ENCODE measurements at places on chromosomes 7 and 10.

GRCh38 chr10:91036807-91037411 lies 116.0 kb upstream of the ANKRD1 start:
- no peak for DNase-seq

DNA sequence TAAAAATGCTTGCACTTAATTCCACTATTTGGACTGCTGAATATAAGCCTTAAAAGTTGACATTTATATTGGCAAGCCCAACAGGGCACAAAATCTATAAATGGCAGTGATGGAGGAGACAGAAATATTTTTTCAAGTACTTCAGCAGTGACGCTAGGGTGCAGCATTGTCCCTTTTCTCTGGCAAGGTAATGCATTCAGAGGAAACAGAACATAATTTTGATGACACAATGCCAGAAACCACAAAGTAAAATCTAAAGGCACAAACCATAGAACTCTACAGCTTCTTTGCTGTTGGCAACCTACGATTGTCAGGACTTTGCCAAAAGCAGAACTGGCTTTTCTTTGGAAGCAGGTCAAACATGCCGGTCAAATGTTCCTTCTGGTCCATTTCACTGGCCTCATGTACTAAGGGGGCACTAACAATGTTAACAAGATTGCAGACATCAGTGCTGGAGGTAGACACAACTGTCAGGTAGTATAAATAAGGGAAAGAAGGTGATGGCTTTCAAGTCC lies 30.9 kb upstream of the FAM133B start:
- peak; percentile 79 for DNase-seq

- no peak for DNase-seq
Observed at GRCh38 chr10:31730776-31731175, 197.9 kb downstream of the ARHGAP12 start.

GRCh38 chr10:6498771-6499170 lies 81.3 kb downstream of the PRKCQ start:
- DNase-seq = no peak

- peak; percentile 29 for DNase-seq
Observed at GRCh38 chr7:111560773-111561653, 1.3 kb downstream of the IMMP2L start.

- no peak for DNase-seq
Observed at GRCh38 chr10:114577133-114577532, 80.9 kb downstream of the ABLIM1 start.

DNA sequence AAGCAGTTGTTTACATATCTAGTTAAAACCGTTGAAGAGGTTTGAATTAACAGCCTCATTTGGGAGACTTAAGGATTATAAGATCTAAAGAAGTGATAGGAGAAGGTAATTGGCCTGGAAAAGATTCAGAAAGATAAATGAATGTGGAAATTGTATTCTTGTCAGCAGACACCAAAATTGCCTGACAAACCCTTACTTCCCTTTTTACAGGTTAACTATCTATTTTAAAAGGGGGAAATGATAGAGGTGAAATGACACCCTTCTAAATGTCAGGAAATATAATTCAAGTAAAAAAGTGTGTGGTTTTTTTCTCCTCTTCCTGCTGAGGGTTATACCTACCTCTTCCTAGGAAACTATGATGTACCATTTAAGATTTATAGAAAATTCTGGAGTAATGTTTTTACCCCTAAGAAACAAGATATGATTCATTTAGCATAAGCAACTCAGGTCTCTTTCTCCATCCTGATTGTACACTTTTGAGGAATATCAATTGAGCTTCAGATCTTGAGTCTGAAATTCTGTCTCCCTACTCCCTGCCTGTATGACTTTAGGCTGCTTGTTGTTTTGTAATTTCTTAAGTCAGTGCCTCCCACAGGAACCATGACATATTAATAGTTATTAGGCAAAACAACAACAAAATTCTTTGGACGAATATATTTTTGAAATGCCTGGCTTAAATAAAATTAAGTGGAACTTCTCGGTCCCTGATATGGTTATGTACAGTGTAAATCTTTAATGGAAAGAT lies 250.4 kb downstream of the RNLS start:
- DNase-seq = no peak

DNA sequence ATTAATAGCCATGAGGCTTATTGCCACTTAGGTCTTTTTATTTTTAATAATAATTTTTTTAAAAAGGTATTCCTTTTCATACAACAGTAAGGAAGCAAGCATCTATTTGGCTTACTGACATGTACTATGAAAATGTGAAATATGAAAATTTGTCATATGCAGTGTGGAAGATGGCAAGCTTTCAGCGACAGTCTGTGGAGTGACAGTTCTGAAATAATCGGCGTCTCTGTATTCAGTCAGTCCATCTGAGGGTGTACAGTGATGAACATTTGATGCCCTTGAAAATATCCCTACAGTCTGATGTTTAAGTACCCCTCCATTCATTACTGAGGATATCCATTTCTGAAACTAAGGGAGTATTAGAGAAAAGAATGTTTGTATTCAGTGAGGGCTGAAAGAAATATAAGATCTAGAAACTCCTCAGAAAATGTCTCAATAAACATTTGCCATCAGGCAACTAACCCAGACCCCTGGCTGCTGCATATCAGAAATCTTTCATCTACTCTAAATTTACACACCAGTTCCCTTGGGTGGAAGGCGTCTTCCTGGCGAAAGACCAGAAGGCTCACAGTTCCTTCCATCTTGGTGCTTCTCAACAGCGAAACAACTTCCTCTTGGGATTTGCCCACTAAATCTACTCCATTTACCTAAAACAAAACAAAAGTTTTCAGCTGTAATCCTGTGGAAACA lies 440.6 kb downstream of the PARD3 start:
- no peak for DNase-seq

- no peak for DNase-seq
Observed at GRCh38 chr10:78923647-78924318, 145.0 kb upstream of the ZMIZ1 start.

DNA sequence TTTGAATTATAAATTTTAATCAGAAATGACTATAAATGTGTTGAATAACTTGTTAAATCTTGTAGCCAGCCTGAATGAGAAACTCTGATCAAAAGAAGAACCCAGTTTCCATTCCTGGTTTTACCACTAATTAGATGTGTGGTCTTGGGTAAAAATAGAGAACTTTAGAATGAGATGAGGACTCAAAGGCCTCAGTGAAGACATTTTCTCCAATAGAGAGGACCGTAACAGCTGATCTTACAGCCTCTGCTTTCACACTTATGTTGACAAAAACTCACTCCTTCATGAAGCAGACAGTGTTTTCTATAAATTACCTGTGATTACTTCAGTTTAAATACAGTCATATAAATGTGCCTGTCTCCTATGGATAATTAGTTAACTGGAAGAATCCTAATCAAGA lies 200.1 kb upstream of the MEOX2 start:
- no peak for DNase-seq

DNA sequence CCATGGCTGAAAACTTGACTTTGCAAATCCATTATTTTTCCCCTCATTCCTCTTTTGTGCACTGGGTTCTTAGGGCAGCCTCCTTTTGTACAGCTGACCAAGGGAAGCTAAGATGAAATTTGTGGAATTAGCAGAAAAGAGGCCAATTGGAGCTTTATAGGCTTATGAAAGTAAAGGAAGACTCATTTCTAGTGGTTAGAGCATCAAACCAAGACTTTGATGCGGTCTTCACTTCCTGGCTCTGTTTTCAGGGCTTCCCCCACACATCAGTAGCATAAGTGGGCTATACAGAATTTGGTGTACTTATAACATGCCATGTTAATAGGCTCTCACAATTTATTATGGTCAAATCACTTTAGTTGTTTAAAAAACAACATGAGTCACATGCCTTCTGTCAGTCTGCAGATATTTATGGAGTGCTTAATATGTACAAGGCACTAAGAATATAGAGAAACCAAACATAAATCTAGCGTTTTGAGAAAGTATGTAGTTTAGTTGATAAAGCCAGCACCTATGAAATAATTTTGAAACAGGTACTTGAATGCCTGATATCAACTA lies 5.7 kb downstream of the AUTS2 start:
- no peak for DNase-seq

GRCh38 chr7:120951826-120952225 lies 1.2 kb downstream of the ING3 start:
- no peak for DNase-seq

DNA sequence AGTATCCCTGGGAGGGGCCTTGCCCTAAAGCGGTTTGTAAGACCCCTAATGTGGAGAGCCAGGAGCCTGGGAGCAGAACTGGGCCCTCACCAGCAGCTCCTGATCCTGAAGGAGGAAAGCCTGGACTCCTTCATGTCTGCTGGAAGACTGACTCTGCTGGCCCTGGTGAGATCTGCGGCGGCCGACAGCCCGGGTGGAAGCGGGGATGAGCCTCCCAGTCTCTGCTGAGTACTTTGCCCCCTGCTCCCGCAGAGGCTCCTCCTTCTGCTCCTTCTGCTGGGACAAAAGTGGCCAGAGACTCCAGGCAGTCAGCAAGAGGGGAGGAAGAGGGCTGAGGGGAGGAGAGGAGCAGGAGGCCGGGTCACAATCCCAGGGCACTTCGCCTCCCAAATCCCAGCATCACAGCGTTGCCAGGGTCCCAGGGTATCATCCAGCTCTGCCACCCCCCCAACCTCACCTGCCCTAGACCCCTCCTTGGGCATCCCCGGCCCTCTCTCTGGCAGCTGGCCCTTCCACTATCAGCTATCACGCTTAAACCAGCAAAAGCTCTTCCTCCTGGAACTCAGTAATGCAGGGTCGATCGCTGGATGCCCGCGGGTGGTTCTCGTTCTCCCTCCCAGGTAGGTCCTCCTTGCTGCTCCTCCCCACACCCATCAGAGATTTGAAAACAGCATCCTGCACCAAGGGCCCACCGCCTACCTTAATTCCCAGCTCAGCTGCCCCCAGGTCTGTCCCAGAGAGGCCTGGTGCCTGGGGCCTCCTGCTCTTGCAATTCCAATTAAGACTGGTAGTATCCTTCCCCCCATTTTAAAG lies 7.9 kb downstream of the TBATA start:
- no peak for DNase-seq

Data from hematopoietic multipotent progenitor cell treated with erythropoietin and hydrocortisone succinate and interleukin-3 and kit ligand, for 17 days (in vitro differentiated cells).